ENCODE measurements at places on chromosomes 2 and 18.

DNA sequence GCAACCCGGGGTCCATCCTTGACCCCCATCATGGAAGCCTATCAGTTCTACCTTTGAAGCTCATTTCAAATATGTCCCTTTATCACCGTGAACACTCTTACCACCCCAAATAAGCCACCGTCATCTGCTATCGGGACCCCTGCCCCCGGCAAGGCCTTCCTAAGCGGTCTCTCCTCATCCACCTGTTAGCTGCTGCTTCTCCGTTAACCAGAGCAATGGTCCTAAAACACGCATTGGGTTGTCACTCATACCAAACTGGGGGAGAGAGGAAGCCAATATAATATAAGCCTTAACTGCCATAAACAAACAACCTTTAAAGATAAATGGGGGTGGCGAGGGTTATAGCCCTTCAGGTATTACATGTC, 680 bp downstream of the ASNSD1 start:
- no peak for DNase-seq

GRCh38 chr2:20135631-20136050, 84.2 kb upstream of the LAPTM4A start:
- peak; percentile 56 for DNase-seq

GRCh38 chr2:172849519-172850217, 114.0 kb downstream of the RAPGEF4 start:
- no peak for DNase-seq

DNA sequence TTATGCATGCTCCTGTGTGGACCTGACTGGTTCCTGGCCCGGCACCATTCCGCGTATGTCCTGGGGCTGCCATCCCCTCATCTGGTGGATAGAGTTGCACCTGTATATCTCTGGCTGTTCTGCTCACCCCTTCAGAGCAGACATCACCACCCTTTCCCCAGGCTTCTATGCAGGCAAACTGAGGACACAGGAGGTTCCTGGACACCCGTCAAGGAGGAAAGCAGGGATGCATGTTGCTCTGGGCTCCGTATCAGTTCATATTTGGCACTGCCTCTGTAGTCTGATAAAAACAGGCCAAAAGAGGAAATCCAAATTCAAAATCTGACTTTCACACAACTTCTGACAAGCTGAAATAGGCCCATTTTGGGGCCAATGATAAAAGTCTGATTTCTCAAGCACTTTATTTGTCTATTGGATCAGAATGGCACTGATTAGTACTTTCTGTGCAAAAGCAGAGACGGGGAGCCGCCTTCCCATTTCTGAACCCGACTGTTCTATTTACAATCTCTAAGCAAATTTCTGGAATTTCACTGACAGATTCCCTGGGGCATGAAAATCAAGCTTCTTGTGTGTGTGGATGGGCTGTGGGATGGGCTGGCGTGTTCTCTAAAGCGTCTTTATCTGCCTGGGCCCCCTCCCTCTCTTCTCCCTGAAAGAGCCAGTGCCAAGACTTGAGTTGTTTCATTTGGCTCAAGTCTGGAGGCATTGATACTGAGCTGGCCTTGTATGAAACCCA, 96.9 kb downstream of the SETBP1 start:
- no peak for DNase-seq

GRCh38 chr18:39698436-39698835, 2132.8 kb upstream of the CELF4 start:
- DNase-seq = no peak

GRCh38 chr2:152492911-152493310, 157.9 kb downstream of the FMNL2 start:
- no peak for DNase-seq
